ENCODE measurements at places on chromosomes 6 and 20. TPM values are rescaled to one million over a fixed set of nuclear protein-coding genes. Genes with fewer than 3 reads are reported as not detected.

NKAPL gene
- total RNA-seq: 1.6 TPM

EYS gene
- not detected for total RNA-seq

ANKEF1 gene
- total RNA-seq: 3.0 TPM

FBXO5 gene
- total RNA-seq: 7.7 TPM

CLVS2 gene
- not detected for total RNA-seq

GPR6 gene
- total RNA-seq: not detected

FAM83C gene
- not detected for total RNA-seq

GPANK1 gene
- 18.0 TPM for total RNA-seq

LAMA5 gene
- total RNA-seq: 24.7 TPM

TSBP1 gene
- total RNA-seq: not detected

DTD1 gene
- total RNA-seq: 22.7 TPM

GLP1R gene
- total RNA-seq: not detected

SYCP2 gene
- 0.60 TPM for total RNA-seq

FRK gene
- total RNA-seq: 0.72 TPM

CPNE5 gene
- total RNA-seq: 7.8 TPM

TRIM10 gene
- not detected for total RNA-seq

SLC17A3 gene
- not detected for total RNA-seq

HDGFL1 gene
- total RNA-seq: not detected

NKAIN4 gene
- not detected for total RNA-seq

HLA-DMB gene
- total RNA-seq: 12.0 TPM

CRIP3 gene
- 2.3 TPM for total RNA-seq

LTA gene
- not detected for total RNA-seq

MYCT1 gene
- 6.3 TPM for total RNA-seq

FLOT1 gene
- 108 TPM for total RNA-seq

MUC22 gene
- not detected for total RNA-seq

LPA gene
- total RNA-seq: 1.4 TPM

MAS1 gene
- total RNA-seq: 0.38 TPM

ZMYND8 gene
- total RNA-seq: 32.3 TPM

EPPIN gene
- total RNA-seq: not detected

BCAS4 gene
- total RNA-seq: 9.1 TPM

RSPH4A gene
- 17.9 TPM for total RNA-seq

WFDC11 gene
- total RNA-seq: not detected

ABHD16B gene
- total RNA-seq: not detected

RFX6 gene
- not detected for total RNA-seq

ACTL10 gene
- total RNA-seq: 2.1 TPM

C20orf141 gene
- not detected for total RNA-seq

RBM39 gene
- total RNA-seq: 277 TPM

SRMS gene
- not detected for total RNA-seq

SLC17A1 gene
- not detected for total RNA-seq

IMPG1 gene
- total RNA-seq: not detected

Data from ovary (tissue), 10 donors.